Midbrain (tissue), 1 donor: ENCODE measurements at places on chromosomes 7 and 10.

DNA sequence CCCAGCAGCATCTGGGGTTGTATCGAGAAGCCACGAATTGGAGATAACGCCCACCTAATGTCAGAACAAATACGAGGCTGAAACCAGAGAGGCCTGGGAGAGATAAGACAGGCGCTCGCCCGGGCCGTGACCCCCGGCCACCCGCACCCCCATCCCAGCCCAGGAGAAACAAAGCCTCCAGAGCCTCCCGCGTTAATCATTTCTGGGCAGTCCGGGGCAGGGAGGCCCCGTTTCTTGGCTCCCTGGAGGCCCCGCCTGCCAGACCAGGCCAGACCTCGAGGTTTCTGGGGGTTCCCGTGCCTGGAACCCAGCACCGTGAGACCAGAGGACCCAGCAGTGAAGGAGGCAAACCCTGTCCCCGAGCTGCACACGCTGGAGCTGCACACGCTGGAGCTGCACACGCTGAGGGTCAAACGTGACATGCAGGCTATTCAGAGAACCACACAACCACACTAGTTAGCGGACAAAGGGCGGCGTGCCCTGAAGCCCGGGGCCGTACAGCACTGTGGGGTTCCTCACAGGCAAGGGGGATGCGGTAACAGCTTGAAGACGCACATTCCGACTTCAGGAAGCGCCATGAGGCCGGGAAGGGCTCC is 53.4 kb downstream of the FOXL3 start:
- no peak for DNase-seq

DNA sequence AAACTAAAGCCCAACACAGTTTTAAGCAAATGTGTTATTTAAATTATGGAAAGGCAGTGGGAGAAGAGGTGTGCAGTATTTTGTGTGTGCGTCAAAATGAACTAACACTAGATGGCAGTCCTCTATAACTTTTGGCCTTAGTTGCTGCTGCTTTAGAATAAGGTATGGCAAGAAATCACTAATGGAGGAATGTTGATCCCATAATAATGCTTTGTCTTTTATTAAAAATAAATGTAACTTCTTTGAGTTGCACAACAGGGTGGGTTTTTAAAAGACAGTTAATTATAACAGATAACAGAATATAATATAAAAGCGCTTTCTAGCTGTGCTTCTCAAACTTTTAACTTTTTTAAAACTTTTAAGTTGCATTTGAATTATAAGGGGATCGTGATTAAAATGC is 56.4 kb downstream of the BBS9 start:
- peak; percentile 16 for DNase-seq

DNA sequence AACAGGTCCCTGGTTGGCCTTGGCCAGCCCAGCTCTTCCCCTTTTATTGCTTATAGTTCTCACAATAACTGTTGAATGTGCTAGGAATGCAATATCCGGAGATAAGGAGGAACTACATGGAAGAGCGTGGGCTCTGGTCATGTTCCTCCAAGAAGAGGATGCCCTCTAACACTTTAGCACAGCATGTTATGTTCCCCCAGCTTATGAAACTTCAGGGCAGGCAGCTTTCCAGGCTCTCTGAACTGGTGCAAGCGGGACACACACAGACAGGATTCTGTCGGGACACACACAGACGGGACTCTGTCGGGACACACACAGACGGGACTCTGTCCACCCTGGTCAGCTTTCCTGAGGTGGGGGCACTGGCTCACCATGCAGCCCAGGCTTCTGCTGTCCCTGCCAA is 141.6 kb downstream of the PKD1L1 start:
- no peak for DNase-seq

GRCh38 chr7:20359341-20359963 is 28.8 kb downstream of the ITGB8 start:
- DNase-seq = no peak

GRCh38 chr10:30199376-30200016 is 140.1 kb upstream of the JCAD start:
- no peak for DNase-seq

DNA sequence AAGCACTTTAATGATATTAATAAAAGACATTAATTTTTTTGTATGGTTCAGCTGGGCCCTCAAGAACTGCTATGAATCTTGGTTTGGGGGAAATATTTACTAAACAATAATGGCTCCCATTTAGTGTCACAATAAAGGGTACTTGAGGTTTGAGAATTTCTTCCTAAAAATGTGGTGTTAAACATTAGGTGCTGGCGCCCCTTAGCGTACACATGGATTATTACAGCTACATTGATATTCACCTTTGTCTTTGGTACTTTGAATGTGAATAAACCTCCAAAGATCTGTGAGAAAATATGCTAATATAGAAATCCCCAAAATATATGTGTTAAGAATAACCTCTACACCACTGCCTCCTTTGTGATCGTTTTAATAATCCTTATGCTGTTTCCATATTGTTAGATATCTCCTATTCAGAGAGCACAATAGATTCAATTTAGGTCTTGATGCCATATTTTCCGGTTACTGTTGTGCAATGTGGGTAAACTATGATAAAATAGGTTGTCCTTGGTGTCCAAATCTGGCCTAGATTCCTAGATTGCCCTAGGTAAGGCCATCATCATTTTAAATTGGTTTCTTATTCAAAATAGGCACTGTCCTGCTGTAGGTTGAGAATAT is 161.8 kb upstream of the CACNA2D1 start:
- DNase-seq = peak; percentile 56

DNA sequence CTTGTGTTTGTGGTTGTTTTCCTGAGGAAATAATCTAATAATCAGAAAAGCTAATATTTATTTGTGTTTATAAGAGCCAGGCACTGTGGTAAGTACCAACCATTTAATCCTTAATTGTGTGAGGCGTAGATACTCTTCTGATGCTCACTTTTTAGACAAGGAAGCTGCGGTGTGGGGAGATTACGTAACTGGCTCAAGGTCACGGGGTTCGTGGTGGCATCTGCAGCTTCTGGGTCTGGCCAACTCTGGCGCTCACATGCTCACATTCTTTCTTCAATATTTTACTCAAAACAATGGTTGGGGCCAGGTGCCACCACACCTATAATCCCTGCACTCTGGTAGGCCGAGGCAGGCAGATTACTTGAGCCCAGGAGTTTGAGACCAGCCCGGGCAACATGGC is 77.6 kb downstream of the RALA start:
- DNase-seq = no peak

DNA sequence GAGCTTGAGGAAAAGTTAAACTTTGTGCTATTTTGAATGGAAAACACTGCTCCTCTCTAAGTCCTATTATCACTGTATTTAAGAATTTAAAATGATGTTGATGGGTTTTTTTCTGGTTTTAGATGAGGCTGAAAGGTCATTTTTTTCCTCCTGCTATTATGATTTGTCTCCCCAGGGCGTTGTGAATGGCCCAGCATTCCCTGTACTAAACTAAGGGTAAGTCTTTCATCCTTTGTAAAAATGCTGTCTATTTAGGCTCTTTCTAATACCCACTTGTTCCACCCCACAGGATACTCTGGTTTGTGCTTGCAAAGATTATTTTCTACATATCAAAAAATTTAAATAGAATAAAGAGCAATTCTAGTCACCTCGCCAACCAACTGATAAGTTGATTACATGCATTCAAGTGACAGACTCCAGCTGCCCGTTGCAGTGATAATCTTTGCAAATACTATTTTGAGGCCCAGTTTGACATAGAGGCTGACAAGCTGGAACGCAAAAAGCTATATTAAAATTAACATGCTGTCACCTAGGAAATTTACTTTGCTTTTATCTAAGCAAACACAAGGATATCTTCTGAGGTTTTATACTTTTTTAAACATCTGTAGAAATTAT is 222.3 kb upstream of the TMEM229A start:
- no peak for DNase-seq

- DNase-seq = no peak
Measured at GRCh38 chr7:75806560-75807307, 6.9 kb downstream of the CCL24 start.

- DNase-seq = no peak
Measured at GRCh38 chr7:123305840-123306375, 106.1 kb upstream of the SLC13A1 start.

DNA sequence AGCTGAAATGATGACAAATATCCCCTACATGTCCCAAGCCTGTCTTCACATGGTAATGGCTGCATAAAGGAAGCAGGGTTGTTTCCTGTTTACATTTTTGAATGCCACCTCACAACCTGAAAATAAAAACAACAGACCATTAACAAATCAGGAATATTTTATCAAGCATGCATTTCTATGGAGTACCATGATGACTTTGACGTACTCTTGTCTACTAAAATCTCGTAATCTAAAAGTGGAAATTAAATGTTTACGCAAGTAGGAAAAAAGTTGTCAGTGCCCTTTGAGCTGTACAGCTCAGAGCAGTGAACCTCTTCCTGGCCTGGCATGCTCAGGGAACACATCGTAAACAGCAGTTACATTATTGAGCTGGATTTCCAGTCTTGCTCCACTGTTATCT is 194.1 kb downstream of the INHBA start:
- DNase-seq = no peak

DNA sequence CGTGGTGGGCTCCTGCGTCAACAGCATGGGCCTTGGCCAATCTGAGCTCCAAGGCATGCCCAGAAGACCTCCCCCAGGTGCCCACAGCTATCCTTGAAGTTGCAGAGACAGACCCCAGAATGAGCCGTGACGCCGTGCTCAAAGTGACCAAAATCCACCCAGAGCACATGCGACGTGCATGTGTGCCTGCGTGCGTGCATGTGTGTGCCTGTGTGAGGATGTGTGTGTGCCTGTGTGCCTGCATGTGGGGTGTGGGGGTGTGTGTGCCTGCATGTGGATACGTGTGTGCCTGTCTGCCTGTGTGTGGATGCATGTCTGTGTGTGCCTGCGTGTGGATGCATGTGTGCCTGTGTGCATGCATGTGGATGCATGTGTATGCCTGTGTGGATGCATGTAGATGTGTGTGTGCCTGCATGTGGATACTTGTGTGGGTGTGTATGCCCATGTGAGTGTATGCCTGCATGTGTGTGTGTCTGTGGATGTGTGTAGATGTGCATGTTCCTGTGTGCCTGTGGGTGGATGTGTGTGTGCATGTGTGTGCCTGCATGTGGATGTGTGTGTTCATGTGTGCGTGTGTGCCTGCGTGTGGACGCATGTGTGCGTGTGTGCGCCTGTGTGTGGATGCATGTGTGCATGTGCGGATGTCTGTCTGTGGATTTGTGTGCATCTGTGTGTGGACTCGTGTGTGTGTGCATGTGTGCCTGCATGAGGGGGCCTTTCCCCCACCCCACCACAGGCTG is 42.6 kb downstream of the PWWP2B start:
- no peak for DNase-seq

- DNase-seq = no peak
Measured at GRCh38 chr7:147952918-147953317, 637.6 kb upstream of the C7orf33 start.

DNA sequence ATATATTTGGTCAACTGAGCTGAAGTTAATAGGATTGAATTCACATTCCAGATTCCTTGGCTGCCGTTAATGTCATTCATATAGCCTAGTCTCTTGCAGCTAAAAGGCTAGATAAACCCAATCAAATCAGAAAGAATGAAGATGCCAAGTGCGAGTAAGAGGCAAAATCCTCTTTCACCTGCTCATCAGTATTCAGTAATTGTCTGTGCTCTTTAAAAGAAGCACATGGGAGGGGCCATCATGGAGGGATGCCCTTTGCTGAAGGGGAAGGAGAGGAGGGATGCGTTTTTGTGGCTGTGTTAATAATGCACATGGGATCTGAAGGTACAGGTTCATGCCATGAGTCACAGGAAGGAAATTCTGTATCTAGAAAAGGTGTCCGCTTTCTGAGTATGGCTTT is 232.2 kb downstream of the TMEM178B start:
- no peak for DNase-seq

DNA sequence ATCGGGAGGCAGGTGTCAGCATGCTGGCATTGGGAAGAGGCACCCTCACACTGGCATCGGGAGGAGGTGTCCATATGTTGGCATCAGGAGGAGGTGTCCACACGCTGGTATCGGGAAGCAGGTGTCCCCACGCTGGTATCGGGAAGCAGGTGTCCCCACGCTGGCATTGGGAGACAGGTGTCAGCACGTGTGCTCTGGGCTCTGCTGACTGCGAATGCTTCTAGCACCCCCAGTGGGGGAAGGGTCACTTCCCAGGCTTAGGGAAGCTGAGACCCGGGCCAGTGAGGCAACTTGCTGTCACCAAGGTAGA is 92.5 kb upstream of the IKZF1 start:
- no peak for DNase-seq

- DNase-seq = no peak
Measured at GRCh38 chr10:22222236-22223190, 4.7 kb upstream of the EBLN1 start.

GRCh38 chr7:25781704-25782103 is 370.3 kb upstream of the NFE2L3 start:
- DNase-seq = no peak

GRCh38 chr10:3077940-3078630 is 10.7 kb downstream of the PFKP start:
- DNase-seq = no peak
